Stimulated activated CD8-positive, alpha-beta memory T cell treated with anti-CD3 and anti-CD28 coated beads, Interleukin-2, amount 100 ng/mL, for 1 hour (primary cell): ENCODE measurements at places on chromosomes 6 and 20.

DNA sequence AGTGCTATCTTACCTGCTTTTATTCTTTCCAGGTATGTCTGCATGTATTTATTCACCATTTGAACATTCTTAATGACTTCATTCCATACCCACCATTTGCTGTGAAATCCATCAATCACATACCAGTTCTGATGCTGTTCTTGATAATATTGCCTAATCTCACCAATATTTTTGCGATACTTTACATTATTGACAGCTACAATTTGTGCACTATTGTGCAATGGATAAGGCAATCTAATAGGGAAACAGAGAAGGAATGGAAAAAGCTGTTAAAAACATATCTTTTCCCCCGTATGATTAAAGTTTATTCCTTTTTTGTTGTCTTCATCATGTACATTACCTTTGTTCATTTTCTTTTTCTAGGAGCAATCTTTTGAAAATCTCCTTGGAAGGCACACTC lies 23.3 kb upstream of the ZBTB24 start:
- DNase-seq = no peak

DNA sequence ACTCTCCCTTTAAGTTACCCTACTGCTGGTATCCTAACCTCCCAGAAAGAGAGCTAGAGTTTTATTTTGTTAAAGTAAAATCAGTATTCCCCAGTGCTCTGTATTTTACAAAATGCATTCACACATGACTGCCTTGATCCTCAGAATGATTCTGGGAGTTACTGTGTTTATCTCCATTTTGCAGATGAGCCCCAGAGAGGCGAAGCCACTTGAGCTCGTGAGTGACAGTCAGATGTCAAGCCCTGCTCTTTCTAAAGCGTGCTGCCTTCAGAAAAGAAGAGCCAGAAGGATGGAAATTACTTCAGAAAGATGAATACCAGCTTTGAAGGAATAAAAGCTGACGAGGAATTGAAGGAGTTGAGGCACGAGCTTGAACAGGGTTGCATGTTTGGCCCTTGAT lies 14.1 kb upstream of the OSER1 start:
- DNase-seq = no peak

DNA sequence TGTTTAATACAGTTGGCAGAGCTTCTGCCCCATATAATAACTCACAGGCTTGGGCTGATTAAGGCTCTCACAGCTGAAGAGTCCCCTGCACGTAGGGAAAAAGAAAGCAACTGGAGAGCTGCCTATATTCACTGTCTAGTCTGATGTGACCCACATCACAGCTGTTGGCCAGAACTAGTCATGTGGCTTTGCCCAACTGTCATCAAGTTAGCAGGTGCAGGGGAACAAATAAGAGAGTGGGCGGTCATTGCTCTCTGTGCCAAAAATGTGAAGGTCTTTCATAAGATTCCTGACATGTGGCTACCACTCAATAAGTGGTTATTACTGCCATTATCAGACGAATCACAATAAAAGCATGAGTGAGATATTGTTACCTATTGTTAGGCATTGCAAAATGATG lies 665.2 kb downstream of the DOK5 start:
- DNase-seq = no peak

DNA sequence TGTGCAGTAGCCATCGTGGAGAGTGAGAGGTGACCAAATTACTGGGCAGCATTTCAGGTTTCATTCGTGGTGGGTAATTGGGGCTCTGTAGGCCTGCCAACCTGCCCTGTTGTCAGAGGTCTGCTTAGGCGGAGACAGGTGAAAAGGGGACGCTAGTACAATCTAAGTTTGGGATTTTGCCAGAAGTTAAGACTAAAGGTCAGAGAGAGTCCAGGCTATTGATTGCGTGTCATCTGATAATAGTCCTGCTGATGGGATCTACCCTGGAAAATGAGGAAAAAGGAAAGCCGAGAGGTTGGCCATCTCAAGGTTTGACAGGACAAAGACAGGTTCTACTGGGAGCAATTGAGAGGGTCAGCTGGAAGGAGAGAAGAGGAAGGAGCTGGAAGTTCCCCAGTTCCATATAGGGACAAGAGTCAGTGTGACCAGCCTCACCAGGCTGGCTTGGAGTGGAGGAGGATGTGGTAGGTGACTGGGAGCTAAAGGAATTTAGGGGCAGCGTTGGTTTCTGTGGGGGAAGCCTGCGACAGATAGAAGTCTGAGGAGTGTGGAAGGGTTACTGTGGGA lies 10.9 kb downstream of the ARFGEF2 start:
- DNase-seq = no peak

DNA sequence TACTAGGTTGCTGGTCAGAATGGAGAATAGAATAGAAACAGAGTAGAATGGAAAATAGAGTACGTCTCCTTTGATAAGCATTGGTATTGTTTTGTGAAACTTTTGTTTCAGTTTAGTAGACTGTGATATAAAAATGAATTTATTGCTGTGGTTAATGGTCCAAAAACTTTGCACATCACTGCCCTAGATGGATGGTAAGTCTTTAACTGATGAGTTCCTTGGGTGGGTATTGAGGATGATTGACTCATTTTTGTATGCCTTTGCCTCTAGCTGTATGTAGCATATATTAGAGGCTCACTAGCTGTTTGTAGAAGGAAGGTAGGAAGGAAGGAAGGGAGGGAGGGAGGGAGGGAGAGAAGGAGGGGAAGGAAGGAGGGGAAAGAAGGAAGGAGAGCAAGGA lies 48.3 kb downstream of the ZDHHC14 start:
- DNase-seq = no peak

- no peak for DNase-seq
Measured at GRCh38 chr20:14889496-14890255, 552.3 kb upstream of the FLRT3 start.

GRCh38 chr20:1291191-1291741 lies 25.2 kb downstream of the SNPH start:
- no peak for DNase-seq

GRCh38 chr20:51800872-51801121 lies 1.5 kb downstream of the SALL4 start:
- no peak for DNase-seq

DNA sequence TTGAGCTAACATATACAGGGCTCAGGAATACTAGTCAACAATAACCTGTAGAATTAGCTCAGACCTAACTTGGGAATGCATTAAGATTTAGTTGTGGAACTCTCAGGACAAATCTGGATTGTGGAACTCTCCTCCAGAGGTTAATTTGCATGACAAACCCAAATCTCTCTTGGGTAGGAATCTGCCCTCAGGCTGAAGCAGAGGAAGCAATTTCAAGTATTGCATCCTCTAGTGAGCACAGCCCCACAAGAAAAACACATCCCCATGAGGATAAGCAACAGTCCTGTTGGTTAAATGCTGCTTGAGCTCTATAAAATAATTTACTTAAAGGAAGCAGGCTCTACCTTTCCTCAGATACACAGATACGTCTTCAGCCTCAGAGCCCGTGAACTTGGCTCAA lies 170.9 kb upstream of the STXBP5 start:
- DNase-seq = no peak

DNA sequence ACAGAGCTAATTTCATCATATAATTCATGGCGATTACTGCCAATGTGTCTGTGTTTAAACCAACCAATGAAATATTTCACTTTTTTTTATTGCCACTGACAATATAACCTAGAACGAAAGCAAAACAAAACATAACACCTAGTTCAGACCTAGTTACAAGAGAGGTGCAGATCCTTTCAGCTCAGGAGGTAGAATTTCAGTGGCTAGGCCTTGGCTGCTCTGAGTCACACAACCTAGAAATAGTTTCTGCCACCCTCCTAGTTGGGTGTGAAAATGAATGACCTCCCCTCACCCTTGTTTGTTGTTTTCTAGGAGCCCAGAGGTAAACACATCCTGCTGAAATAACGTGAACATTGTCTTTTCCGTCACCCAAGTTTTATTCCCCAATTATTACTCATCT lies 356.3 kb downstream of the HTR1B start:
- DNase-seq = no peak

GRCh38 chr6:12485226-12485764 lies 195.1 kb downstream of the EDN1 start:
- DNase-seq = no peak

DNA sequence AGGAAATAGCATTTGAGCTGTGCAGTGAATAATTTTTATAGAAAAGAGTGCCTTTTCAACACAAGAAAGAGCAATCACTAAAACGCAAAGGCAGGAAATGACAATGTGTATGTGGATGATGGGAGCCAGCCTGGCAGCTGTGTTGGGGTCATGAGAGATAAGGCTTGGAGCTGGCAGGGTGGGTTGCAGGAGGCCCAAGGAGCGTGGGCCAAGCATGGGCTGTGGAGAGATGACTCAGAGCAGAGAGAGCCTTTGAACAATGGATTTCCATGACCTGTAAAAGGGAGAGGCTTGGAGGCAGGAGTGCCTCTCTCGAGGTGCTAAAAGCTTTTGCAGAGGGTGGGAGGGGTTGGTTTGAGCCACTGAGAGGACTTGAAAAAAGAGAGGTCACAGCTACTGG lies 6.6 kb upstream of the TBC1D7 start:
- no peak for DNase-seq

DNA sequence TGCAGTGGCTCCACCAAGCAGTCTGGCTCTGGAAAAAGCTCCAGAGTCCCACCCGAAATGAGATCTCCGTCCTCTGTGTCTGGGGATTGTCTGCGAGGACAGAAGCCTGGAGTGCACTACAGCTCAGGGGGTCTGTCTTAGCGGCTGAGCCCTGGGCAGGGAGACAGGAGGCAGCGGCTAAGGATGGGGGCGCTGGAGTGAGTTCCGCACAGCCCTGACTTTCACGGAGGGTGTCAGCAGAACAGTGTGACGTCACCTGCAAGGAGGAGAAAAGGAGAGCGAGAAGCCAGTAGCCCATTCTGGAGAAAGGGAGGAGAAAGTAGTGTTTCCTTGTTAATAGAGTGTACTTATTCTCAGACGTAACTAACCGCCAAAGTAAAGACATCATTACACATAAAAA lies 97.6 kb downstream of the FAM50B start:
- DNase-seq = no peak

DNA sequence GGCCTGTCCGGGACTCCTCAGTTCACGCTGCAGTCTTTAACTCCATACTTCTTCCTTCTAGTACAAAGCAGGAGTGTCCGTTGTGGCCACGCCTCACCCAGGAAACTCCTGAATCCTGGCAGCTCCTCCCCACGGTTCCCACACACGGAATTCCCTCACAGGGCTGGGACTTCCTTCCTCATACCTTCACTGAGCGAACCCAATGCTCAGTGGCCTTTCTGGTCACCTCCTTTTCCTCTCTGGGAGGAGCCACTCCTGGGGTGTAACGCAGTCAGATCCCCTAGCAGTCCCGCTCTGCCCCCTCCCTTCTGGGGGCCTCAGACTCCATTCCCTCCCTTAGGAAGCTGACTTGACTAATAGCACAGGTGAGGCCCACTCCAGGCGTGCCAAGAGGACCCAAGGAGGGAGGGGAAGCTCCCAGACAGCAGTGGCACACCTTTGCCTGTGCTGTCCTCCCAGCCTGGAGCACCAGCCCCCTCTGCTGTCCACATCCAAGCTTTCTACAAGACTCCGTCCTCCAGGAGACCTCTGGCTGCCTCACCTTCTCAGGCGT lies at the start of gene SLC52A3:
Gene SLC52A3 (minus strand): TSS at position 75 of the 553 bp plus-strand sequence. CDS start 2,726 bp downstream, outside the sequence.
- no peak for DNase-seq

DNA sequence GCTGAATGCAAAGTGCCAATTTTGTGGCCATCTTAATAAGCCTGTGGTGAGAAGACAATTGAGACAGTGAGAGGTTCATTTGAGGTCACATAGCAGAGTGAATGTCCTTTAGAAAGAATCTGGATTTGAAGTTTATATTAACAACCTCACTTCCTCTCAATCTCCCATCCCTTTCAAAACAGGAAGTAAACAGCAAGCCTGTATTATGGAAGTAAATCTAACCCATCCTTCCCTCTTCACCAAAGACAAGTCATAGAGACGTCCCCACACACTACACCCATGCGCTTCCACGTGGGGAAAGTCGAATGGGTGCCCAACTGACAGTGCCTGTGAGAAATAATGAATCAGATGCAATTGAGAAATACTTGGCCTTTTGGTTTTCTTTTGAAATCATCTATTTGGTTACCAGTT lies 28.8 kb upstream of the CCND3 start:
- DNase-seq = no peak

GRCh38 chr6:16727996-16728395 lies 33.3 kb downstream of the ATXN1 start:
- DNase-seq = no peak

DNA sequence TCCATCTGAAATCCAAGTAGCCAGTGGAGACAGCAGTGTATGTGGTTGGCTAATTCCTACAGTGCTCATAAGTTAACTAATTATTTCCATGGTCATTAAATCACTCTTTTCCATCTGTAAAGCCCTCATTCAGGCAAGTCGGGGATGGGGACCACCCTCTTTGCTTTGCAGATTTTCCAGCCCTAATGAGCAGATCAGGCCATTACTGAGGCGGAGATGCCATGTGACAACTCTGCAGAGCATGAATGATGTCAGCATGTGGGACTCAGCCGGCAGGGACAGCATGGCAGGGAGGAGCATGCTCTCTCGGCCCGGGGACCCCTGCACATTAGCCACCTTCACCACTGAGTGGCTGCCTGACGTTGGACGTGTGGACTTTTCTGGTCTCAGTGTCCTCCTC lies 623.3 kb upstream of the CDH4 start:
- DNase-seq = no peak

- DNase-seq = no peak
Measured at GRCh38 chr20:47887064-47887463, 101.8 kb upstream of the SULF2 start.

- no peak for DNase-seq
Measured at GRCh38 chr6:152170702-152171667, 363.5 kb downstream of the ESR1 start.

- DNase-seq = no peak
Measured at GRCh38 chr6:118627724-118628123, 23.7 kb downstream of the CEP85L start.

GRCh38 chr20:51272401-51272800 lies 249.5 kb upstream of the KCNG1 start:
- no peak for DNase-seq

GRCh38 chr20:10430000-10430466 lies 4.0 kb downstream of the MKKS start:
- no peak for DNase-seq

GRCh38 chr20:53334861-53335260 lies 258.8 kb downstream of the ZNF217 start:
- no peak for DNase-seq

- no peak for DNase-seq
Measured at GRCh38 chr6:99613705-99614429, 7.2 kb downstream of the PRDM13 start.

- DNase-seq = no peak
Measured at GRCh38 chr6:75834447-75834846, 85.4 kb downstream of the MYO6 start.

GRCh38 chr20:32527447-32528055 lies 57.6 kb downstream of the NOL4L start:
- no peak for DNase-seq
